ENCODE measurements at places on chromosomes 6 and 20.

DNA sequence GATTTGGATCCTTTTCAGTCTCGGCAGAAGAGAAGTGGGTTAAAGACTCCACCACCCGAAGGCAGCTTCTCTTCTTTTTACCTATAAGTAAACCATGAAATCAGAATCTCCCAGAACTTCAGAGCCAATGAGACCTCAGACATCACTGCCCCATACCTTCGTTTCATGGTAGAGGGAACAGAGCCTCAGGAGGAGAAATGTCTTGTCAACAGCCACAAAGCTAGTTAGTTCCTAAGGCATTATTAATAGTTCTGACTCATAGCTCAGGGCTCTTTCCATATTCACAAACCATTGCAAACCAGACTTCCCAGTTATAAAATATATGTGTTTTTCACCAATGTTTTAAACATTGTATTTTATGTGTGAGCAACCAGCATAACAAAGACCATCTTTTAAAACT is 118.7 kb upstream of the RIPOR2 start:
- no peak for DNase-seq

GRCh38 chr6:147528511-147529145 is 20.1 kb downstream of the SAMD5 start:
- DNase-seq, result no peak

DNA sequence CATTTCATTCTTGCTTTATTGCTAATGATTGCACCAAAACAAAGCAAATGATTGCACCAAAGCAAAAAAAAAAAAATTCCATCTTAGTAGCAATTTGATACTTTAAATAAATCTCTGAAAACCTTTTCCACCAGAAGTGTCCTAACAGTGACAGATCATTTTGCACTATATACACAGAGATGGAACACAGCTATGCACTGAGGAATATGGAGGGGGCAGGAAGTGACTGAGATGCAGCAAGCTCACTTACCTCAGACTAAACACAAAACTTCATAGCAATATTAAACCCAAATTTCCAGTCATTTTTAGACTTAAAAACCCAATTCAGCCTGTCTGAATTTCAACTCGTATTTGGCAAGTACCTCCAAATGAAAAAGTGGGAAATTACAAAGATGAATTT is 41.2 kb downstream of the HIVEP2 start:
- DNase-seq, result no peak

- DNase-seq, result no peak
Measured at GRCh38 chr20:4574356-4574690, 147.4 kb upstream of the PRND start.

DNA sequence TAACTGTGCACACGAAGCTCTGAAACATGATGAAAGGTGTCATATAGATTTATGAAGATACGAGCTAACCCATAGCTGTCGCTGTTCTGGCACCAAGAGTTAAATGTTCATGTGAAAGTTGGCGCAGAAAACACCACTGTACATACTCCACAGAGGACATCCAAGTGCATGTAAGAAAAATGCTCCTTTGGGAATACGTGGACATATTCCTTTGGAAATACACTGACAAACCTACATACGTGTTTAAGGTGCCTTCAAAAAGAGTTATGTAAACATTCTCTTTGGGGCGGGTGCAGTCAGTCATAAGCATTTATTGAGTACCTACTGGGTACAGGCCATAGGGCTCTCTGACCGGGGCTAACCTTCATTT is 723 bp upstream of the ARID1B start:
- DNase-seq, result no peak

GRCh38 chr20:63272105-63273058 is at the start of gene ARFGAP1:
Gene ARFGAP1, plus strand, starts transcription at chr20:63272813. Its CDS starts 2,768 bp downstream, at chr20:63275581.
- peak; percentile 81 for DNase-seq

- peak; percentile 89 for DNase-seq
Measured at GRCh38 chr6:31620586-31621319, at the start of gene PRRC2A. Gene PRRC2A, plus strand, starts transcription at chr6:31620715. Its CDS starts 2,075 bp downstream, at chr6:31622790.

- DNase-seq, result no peak
Measured at GRCh38 chr20:22579119-22579427, 5.3 kb downstream of the FOXA2 start.

DNA sequence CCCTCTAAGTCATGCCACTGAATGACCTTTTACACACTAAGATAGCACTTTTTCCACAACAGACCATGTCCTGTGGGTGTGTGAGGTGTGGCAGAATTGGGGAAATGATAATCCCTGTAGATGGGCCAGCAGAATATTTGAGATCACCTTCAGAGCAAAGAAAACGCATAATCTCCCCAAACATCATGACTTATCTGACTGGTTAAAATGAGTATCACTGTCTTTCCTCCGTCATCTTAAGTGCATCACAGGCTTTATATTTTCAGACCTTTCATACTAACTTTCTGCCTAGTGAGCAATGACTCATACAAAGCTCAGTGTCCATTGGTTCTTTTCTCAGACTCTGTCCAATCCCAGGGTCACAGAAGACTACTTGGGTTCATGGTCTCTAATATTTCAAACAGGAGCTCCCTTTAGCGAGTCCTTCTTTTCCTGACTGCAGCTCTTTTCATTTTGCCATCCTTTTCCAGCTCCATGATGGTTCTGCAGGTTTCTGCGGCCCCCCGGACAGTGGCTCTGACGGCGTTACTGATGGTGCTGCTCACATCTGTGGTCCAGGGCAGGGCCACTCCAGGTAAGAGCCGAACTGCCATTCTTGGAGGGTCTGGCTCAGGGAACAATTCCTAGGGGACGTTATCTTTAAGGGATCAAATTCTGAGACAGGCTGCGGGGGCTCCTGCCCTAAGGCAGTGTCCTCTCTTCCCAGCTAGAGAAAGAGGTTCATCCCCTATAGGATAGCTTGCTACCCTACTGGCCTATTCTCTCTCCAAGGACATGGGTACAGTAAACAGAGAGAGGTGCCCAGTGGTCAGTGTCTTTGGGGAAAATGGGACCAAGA is at the start of gene HLA-DPB1:
TSS of gene HLA-DPB1 (plus strand) at position 423 of the 838 bp plus-strand sequence. CDS start at position 475, 52 bp downstream.
- no peak for DNase-seq

DNA sequence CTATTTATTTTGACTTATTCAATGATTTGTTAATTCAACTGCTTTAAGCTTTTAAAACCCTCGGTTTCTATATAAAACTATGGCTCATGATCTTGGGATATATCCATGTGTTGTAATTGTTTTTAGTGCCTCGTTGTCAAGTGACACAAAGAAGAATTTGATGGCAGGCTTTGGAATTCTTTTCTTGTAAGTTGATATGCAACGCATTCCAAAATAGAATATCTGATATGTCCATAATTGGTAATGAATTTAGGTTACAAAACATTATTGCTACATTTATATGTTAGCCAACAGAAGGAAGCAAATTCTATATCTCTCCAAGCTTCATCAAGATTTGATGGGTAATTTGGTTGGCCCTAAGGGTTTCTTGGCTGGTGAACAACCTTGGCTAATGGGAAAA is 220.4 kb upstream of the RIMS1 start:
- DNase-seq, result no peak

- DNase-seq, result no peak
Measured at GRCh38 chr6:27684264-27685211, 211.6 kb upstream of the ZNF184 start.

DNA sequence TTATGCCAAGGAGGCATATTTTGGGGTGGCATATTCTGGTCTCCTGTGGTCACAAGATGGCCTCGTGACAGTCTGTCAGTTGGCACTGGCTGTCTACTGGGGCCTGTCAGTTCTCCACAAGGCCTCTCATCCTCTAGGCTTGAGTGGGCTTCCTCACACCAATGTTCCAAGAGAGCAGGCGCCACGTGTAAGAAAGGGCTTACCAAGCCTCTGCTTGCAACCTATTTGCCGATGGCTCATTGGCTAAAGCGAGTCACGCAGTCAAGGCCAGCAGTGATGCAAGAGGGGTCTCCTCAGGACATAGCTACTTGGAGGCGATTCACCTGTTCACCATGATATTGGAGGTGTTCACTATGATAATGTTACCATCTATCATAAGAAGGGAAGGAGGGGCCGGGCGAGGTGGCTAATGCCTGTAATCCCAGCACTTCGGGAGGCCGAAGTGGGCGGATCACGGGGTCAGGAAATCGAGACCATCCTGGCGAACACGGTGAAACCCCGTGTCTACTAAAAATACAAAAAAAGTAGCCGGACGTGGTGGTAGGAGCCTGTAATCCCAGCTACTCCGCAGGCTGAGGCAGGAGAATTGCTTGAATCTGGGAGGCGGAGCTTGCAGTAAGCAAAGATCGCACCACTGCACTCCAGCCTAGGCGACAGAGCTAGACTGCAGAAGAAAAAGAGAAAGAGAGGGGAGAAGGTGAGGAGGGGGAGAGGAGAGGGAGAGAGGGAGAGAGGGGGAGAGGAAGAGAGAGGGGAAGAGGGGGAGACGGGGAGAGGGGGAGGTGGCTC is 35.3 kb downstream of the C6orf52 start:
- no peak for DNase-seq

- DNase-seq, result no peak
Measured at GRCh38 chr20:751761-752160, 16.5 kb downstream of the SLC52A3 start.

DNA sequence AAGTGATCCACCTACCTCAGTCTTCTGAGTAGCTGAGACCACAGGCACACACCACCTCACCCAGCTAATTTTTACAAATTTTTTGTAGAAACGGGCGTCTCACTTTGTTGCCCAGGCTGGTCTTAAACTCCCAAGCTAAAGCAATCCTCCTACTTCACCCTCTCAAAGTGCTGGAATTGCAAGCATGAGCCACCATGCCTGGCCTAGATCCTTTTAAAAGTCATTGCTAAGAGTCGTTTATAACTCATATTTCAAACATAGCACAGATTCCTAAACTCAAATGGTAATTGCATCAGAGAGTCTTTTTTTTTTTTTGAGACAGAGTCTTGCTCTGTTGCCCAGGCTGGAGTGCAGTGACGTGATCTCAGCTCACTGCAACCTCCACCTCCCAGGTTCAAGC is 7.7 kb upstream of the SAMHD1 start:
- DNase-seq, result no peak

DNA sequence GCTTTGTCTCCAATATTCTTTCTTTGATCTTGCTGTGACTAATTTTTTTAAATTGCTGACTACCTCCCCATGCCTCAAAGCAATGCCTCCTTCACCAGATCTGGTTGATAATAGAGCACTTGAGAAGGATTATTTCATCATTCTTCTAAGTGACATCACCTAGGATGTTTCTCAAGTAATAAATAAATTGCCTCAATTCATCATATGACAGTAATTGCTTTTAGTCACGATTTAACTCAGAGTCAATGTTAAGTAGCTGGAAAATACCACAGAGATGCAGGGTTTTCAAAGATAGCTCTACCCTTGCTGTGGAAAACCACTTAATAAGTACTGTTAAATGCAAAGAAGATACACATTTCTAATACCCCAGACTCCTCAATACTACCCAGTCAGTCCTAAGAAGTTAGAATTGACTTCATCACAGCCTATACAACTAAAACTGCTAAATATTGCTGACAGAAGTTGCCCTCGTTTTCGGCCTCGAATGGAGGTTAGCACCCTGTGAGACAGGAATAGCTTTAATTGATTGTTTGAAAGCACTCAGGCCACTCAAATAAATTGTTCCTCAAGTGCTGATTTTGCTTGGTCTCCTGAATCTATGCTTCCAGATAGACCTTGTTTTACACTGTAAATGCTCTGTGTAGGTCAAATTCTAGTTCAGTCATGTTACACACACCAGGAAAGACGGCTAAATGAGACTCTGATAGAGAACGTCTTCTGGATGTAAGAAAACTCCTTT is 640.6 kb upstream of the CHD6 start:
- no peak for DNase-seq

GRCh38 chr6:4981761-4982160 is 22.1 kb downstream of the RPP40 start:
- no peak for DNase-seq

GRCh38 chr6:163741743-163742363 is 327.3 kb downstream of the QKI start:
- no peak for DNase-seq

DNA sequence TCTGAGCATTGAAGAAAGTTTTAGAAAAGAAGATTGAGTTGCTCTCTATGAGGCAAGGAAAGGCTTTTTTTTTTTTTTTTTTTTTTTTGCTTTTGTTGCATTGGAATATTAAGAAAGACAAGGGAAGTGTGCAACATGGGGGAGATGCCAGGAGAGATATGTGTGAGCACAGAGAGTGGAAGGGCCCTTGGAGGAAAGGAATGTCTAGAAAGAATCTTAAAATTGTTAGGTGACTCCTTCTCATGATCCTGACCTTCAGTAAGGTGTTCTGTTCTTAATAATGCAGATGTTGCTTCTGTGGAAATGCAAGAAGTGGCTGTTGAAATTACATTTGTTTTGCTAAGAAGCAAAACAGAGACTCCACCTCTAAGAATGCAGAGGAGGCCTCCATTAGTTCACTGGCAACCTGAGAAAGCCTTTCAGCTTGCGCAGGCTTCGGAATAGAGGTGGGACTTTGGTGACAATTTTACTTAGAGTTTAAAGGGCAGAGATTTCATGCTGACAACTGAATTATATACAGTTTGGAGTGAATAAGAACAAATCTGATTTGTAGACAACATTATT is 118.0 kb upstream of the ASCC3 start:
- DNase-seq, result no peak

GRCh38 chr20:1282966-1283365 is 16.9 kb downstream of the SNPH start:
- DNase-seq, result no peak

DNA sequence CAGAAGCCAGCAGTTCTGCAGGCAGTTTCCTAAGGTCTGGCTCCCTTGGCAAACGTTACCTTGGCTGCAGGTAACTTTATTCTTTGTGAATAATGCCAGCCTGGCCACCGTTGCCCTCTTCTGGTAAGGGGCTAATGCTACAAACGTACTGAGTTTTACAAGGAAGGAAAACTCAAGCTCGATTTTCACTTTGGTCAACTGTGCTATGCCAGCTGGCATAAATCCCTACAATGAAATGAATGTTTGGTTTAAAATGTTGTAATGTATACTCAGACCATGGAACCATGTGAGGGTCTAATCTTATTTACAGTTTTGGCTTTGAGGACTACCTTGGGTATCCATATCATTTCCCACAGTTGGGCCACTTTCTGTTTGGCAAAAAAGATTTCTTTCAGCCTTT is 101.4 kb downstream of the SLX4IP start:
- DNase-seq, result no peak
